HCT116 (cell line): ENCODE measurements at places on chromosomes 6 and 20. TPM values are rescaled to one million over a fixed set of nuclear protein-coding genes. Genes with fewer than 3 reads are reported as not detected.
A peak's percentile ranks its signal among the peaks of the same experiment; 100 is the strongest.

The TRMT11 gene
- total RNA-seq, result 41.8 TPM

The OR2B6 gene
- total RNA-seq, result 0.25 TPM

The OPRM1 gene
- total RNA-seq, result not detected

The CRYBG1 gene
- 10.7 TPM for total RNA-seq

The HLA-DPA1 gene
- 0.89 TPM for total RNA-seq

The PAK5 gene
- total RNA-seq, result not detected

DNA sequence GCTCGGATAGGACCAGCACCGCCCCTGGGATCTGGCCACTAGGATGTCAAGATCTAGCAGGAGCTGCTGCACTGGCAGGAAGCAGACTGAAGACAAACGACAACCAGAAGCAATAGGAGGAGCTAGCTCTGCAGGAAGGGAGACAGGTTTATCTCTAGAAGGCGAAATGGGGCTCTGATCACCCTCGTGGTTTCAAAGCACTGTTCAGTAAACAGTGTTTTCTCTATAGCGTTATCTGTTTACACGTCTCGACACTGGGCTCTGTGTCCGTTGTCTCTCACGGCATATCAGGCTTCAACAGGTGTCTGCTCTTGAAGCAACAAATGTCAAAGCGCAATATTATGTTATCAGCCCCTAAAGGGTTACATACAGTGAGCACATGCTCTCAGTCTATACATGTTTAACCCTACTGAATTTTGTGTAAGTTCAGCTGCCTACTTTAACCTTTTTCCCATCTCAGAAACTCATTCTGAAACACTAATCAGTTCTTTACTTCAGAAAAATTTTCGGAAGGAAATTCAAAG is 23.8 kb downstream of the TMEM14B start:
- no peak for DNase-seq
- H3K4me1 ChIP-seq, result no peaks in the 10 kb centered on the region
- H3K27me3 ChIP-seq, result no peaks in the 10 kb centered on the region
- H3K4me3 ChIP-seq, result no peak overlapping the region

DNA sequence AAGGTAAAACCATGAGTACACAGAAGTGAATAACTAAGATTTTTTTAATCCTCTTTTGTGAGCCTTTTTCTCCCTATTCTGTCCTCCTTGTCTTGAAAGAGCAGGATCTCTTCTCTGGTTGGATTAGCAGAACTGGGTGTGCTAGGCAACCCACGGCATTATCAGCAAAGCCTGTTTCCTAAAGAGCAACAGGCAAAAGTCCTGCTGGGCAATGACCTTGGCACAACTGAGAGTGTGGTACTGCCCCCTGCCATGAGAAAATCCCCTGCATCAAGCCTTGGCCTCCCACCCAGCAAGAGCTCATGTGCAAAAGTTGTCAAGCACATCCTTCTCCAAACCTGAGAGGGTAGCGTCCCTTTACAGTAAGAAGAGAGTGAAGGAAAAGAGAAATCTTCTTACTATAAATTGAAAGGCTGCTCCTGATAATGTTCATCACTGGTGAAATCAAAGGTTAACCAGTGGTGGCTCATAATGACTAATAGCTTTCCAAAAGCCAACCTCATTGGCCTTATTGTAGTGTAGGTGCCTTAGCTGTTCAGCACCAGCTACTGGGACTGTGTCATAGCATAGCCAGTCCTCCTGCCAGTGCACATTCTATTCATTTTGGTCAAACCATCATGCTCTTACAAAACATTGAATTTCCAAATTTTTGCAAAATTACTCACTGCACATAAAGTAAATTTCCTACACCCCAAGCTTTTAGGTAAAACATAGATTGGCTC is 17.1 kb downstream of the KIF6 start:
- peaks cover 30% of the 10 kb centered on the region for H3K27me3 ChIP-seq
- no peak overlapping the region for H3K4me3 ChIP-seq
- no peaks in the 10 kb centered on the region for H3K36me3 ChIP-seq
- DNase-seq, result no peak
- no peaks in the 10 kb centered on the region for H3K4me1 ChIP-seq
- no peak overlapping the region for H3K27ac ChIP-seq

DNA sequence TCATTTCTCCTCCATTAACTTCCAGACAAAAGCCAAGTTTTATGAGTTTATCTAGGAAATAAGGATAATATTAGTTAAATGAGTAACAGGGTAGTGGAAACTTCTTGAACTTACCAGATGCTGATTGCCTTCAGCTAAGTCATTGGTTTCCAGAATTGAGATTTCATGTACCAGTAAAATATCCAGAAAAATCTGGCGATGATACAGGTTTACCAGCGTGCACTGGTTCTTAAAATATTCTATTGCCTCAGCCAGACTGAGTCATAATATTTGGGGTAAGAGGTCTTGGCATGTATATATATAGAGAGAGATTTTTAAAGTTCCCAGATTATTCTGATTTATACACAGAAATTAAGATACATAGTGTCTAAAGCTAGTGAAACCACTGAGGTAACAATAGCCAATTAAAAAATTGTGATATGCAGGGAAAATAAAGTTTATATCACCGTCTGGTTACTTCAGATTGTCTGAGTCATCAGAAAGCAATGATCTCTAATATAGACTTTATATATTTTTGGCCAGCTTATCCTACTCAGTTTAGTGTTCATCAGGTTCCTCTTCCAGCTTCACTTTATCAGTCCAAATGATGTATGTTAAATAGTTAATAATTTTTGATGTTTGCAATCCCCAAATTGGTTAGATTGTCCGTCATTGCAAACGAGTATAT is 39.5 kb upstream of the SDHAF4 start:
- H3K27ac ChIP-seq, result no peak overlapping the region
- H3K4me3 ChIP-seq, result no peak overlapping the region
- no peaks in the 10 kb centered on the region for H3K27me3 ChIP-seq
- no peak for DNase-seq
- H3K4me1 ChIP-seq, result no peaks in the 10 kb centered on the region

DNA sequence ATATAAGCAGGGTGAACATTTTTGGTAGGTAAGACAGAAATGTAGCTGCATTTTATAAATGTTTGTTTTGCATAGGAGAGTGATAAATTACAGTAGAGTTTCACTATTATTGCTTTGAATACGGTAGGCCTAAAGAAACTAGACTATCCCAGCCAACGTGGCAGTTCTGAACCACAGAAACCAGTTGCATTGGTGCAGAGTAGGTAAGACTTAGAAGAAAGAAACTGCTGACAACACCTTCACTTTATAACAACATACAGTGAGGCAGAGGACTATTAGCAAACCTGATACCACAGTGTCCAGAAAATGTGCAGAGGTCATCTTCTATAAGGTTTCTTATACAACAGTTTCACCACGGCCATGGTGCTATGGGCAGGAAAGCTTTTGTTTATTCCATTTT is 566.1 kb downstream of the KIF16B start:
- no peak for DNase-seq
- no peaks in the 10 kb centered on the region for H3K27me3 ChIP-seq
- no peaks in the 10 kb centered on the region for H3K36me3 ChIP-seq
- H3K27ac ChIP-seq, result no peak overlapping the region
- H3K4me3 ChIP-seq, result no peak overlapping the region
- H3K4me1 ChIP-seq, result no peaks in the 10 kb centered on the region

GRCh38 chr20:45060294-45060693 is 40.6 kb downstream of the KCNS1 start:
- H3K36me3 ChIP-seq, result no peaks in the 10 kb centered on the region
- no peak overlapping the region for H3K4me3 ChIP-seq
- no peaks in the 10 kb centered on the region for H3K4me1 ChIP-seq
- DNase-seq, result no peak

DNA sequence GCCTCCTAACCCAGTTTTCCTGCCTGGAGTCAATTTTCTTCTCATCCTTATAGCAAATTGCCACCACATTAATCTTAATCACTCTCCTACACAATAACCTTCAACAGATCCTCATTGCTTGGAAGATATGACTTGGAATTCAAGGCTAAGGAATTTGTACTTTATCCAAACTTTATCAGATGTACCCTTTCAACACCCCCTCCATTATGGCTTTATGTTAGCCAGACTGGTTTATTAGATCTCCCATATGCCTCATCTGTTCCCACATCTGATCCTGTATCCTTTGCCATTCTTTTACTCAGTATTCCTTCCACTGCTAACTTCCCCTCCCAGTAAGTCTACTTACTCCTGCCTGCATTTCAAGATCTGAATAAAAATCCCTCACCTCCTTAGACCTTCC is 4.0 kb upstream of the FRK start:
- H3K4me3 ChIP-seq, result no peak overlapping the region
- DNase-seq, result no peak
- peaks cover 4% of the 10 kb centered on the region; the same call in 1 of the 2 replicates for H3K4me1 ChIP-seq
- no peak overlapping the region for H3K27ac ChIP-seq

DNA sequence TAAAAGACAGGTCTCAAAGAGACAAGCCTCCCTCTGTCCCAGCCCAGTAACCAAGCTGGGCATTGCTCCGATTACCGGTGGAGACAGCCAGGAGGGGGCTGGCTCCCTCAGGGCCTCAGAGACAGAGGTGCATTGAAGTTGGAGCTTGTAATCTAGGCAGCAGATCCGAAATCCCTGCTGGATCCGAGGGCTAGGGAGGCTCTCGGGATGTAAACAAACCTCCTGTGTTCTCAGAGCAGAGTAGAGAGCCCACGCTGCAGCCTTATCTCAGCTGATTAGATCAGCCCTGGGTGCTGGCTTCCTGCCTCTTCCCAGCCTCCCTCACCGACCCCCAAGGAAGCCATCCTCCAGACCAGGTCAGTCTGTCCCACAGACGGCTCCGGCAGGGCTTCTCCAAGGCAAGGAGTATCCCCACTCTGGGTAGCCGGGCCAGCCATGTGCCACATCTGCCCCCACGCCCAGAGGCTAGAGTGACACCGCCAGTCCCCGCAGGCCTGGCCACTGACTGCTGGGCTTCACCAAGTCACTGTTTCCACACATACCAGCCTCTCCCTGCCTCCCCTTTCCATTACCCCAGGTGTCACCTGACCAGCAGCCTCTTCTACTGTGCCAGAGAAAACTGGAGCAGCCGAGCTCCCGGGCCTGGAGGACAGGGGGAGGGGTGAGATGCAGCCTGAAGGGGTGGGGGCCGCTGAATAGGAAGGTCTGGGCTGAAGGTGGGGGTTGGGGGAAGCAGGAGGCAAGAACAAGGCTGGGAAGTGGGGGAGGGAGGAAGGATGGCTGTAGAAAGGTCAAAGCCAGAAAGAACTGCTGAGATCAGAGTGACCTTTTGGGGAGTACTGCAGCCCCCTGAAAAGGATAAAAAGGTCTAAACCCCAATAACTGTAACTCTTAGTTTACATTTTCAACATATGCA is 6.0 kb downstream of the SDC4 start:
- H3K36me3 ChIP-seq, result no peaks in the 10 kb centered on the region
- peak overlapping the region; percentile 82 for H3K4me3 ChIP-seq
- DNase-seq, result no peak
- no peaks in the 10 kb centered on the region for H3K27me3 ChIP-seq

GRCh38 chr20:45867819-45868176 is 10.4 kb downstream of the ZSWIM3 start:
- no peaks in the 10 kb centered on the region for H3K4me1 ChIP-seq
- H3K4me3 ChIP-seq, result no peak overlapping the region
- no peaks in the 10 kb centered on the region for H3K36me3 ChIP-seq
- no peaks in the 10 kb centered on the region for H3K27me3 ChIP-seq
- no peak for DNase-seq

GRCh38 chr6:112216662-112217551 is 37.5 kb downstream of the LAMA4 start:
- H3K4me3 ChIP-seq, result no peak overlapping the region
- DNase-seq, result no peak
- no peak overlapping the region for H3K27ac ChIP-seq
- no peaks in the 10 kb centered on the region for H3K27me3 ChIP-seq

DNA sequence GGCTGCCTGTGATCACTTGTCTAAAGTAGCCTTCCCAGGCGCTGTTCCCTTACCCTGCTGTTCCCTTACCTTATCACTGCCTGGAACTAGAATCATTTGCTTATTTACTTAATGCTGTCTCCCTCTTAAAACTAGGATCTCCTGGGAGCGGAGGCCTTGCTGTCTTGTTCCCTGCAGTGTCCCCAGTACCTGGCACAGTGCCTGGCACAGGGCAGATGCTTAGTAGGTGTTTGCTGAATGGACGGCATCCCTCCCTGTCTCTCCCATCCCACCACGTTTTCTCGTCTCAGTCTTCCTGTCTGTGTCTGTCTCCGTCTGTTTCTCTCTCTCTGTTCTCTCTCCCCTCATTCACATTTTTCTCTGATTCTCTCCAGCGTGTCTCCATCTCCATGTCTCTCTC is 99.9 kb upstream of the MYL9 start:
- no peaks in the 10 kb centered on the region for H3K36me3 ChIP-seq
- no peak overlapping the region for H3K27ac ChIP-seq
- H3K27me3 ChIP-seq, result no peaks in the 10 kb centered on the region
- H3K4me3 ChIP-seq, result no peak overlapping the region
- peaks cover 8% of the 10 kb centered on the region; the same call in 1 of the 2 replicates for H3K4me1 ChIP-seq
- no peak for DNase-seq

DNA sequence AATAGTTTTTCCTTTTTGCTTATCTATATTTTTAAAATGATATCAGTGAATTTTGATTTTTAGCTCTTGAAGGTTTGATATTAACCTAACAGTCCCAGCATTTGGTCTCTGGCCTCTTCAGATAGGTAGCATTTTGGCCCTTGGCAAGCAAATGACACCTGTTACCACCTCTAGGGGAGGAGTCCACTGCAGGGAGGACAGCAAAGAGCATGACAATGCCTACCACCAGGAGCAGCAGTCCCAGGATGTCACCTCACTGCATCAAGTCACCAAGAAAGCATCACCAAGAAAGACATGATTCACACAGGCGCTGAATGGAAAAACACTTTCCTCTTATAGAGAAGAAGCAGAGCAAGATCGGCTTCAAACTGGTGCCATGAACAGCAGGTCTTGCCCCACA is 224.3 kb downstream of the UBE3D start:
- no peak for DNase-seq
- no peaks in the 10 kb centered on the region for H3K27me3 ChIP-seq
- H3K27ac ChIP-seq, result no peak overlapping the region
- H3K4me1 ChIP-seq, result no peaks in the 10 kb centered on the region
- H3K4me3 ChIP-seq, result no peak overlapping the region

- no peak overlapping the region for H3K4me3 ChIP-seq
- no peak overlapping the region for H3K27ac ChIP-seq
- no peaks in the 10 kb centered on the region for H3K27me3 ChIP-seq
Measured at GRCh38 chr6:17178326-17178725, 76.5 kb downstream of the STMND1 start.
